ENCODE measurements at places on chromosomes 16 and 17.

- peak; percentile 45 for DNase-seq
Measured at GRCh38 chr17:47203984-47204721, 5.0 kb upstream of the MYL4 start.

- no peak for DNase-seq
Measured at GRCh38 chr16:85412911-85413520, 200.1 kb upstream of the GSE1 start.

GRCh38 chr16:27489906-27490305 is 59.8 kb downstream of the GTF3C1 start:
- no peak for DNase-seq

DNA sequence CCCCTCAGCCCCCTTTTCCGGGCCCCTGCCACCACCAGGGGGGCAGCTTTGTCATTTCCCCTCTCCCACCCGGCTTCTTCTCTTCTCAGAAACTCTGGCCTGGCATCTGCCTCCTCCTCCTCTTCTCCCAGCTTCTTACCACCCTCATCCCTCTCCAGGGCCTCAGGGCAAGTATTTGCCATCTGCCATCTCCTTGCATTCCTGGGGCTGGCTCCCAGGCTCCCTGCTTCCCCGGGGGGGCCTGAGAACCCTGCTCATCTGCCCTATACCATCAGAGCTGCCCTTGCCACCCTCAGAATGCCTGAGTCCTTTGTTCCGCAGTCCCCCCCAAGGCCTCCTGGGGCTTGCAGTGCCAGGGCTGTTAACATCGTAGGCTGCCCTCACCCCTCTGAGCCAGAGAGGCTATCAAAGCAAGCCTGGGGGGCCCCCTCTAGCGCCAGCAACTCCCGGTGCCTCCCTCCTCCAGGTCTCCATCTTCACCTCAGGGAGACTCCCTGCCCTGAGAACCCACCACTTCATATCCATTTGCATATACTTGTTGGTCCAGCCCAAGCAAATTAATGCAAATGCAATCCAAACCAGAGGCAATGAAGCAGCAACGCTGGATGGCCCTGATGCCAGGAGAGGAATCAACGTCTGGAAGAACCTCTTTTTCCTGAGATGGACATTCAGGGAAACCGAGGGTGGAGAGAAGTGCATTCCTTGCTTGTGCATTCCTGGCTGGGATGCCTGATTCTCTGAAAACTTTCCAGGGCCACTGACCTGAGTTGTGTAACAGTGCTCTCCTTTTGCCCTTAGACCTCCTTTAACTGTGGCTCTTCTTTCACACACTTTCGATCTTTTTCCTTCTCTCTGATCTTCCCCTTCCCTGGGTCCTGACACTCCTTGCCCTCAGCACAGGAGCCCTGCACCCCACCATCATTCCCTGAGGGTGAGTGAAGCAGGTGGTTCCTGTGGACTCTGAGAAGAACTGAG is 20.7 kb upstream of the SP2 start:
- DNase-seq: no peak
